ENCODE measurements at places on chromosomes 3 and 15.

GRCh38 chr3:1830851-1831250, 267.8 kb upstream of the CNTN4 start:
- no peak for DNase-seq

DNA sequence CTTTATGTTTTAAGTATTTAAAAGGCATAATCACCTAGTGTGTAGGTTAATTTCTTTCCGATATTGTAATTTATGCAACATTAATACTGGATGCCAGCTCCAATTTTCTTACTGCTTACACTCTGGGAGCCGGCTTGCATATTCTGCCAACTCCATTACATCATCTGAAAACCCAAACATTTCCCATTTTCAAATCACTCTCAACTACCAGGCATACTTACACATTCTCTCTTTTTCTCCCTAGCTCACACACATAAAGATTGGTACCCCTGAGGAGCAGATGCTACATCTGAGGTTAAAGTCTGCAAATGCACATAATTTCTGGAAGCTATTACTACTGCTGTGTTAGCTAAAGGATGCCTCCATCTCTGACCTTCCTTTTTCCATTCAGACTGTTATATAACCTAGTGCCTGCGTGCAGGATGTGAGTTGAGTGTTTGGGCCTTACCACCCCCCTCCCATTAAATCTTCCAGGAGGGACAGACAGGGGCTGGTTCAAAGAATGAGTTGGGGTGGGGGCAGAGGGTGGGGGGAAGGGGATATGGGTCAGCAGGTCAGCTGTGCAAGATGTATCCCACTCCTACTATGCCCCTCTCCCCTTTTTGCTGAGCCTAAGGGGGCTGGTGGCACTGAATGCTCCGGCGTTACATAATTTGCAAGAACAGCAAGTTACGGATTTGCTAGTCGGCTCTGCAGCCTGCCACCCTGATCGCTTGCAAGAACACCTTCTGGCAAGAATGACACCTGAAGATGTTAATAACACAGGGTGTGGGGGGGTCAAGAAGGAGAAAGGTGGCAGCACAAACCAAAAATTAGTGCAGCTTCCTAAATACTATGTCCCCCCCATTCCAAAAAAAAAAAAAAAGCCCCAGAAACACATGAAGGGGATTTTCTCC, 2.5 kb downstream of the RORA start:
- peak; percentile 19 for DNase-seq

DNA sequence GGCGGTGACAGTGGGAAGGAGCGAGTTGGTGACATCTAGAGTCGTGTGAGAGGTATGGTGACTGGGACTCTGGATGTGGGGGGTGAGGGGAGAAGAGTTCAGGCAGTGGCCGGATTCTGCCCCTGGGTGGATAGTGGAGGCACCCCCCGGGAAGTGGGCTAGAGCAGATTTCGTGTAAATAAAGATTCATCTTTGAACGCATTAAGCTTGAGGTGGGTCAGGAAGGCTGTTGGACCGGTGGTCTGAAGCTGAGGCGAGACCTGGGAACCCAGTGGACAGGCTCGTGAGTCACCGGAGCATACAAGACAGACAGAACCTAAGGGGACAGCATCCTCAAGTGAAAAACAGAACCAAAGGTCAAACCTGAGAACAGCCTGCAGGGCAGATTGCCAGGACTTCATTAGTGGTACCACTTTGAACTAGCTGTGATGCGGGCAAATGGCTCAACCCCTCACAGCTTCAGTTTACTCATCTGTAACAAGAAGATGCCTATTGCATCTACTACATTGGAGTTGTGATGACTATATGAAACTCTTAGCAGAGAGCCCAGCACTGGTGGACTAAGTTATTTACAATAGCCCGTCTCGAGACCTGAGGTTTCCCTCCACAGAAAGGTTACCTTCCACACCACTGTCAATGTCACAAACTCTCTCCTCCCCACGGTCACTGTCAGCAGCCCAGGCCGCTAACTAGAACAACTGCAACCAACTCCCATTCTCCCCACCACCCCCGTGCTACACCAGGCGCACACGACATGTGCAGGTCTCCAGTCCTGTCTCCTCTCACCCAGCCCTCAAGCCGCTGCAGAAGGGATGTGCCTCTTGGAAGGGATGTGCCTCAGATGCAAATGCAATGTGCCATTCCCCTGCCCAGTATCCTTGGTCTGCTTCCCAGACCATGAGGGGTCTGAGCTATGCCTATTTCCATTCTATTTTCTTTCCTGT, 901 bp upstream of the CLN6 start:
- no peak for DNase-seq

DNA sequence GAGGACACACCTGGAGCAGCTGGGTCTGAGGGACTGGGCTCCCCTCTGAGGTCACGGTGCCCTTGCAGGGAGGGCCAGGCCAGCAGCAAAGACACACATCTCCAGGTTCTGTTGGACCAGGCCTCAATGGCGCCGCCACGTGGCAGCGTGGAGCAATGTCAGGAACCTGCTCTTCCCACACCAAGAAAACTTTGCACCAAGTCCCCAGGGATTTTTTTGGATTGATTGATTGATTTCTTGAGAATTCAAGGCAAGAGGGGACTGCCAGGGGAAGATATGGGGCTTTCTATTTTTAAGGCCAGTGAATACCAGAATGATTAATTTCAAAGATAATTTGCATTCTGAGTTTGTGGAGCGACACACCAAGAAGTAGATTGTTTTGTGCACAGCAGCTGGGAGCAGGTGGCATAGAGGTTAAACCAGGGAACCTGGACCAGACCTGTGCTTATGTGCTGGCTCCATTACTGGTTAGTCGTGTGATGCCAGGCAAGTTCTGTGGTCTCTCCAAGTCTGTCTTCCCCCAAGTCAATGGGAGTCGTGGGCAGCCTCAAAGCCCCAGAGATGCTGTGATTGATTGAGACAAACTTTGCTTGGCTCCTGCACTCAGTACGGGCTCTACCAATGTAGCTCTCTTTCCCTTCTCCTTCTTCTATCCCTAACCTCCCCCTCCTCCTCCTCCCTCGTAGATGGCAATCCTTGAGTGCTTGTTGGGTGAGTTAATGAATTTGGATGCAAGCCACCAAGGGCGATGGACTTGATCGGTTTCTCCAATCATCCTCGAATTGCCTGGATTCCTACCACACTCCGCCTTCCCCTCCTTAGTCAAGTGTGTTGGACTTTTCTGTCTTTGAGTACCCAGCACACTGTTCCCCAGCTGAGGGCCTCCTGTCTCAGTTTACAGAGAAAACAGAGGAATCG, 96.2 kb upstream of the TRPM1 start:
- no peak for DNase-seq

- no peak for DNase-seq
Measured at GRCh38 chr3:72448375-72448823, 399.8 kb downstream of the SHQ1 start.

GRCh38 chr3:10956986-10957385, 35.6 kb upstream of the SLC6A1 start:
- no peak for DNase-seq

DNA sequence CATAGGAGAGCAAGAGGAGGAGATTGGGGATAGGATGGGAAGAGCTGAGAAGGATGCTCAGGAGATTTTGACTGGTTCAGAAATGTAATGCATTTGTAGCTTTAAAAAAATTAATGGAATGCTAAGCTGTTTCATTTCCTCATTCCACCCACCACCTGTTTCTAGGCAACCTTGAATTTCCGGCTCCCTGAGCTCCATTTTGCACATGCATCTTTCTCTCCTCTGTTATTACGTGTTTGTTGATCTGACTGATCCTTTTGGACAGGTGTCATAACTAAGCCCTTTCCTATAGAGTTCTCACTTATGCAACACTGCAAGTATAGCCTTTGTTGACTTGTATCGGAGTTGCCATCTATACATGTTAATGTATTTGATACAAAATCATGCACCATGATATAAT, 4.3 kb downstream of the TMPRSS7 start:
- DNase-seq: peak; percentile 7

- DNase-seq: no peak
Measured at GRCh38 chr15:96304839-96305238, 25.7 kb upstream of the NR2F2 start.

- DNase-seq: no peak
Measured at GRCh38 chr3:80618295-80619256, 850.8 kb upstream of the ROBO1 start.

- DNase-seq: no peak
Measured at GRCh38 chr3:180332608-180333007, 269.4 kb upstream of the TTC14 start.

DNA sequence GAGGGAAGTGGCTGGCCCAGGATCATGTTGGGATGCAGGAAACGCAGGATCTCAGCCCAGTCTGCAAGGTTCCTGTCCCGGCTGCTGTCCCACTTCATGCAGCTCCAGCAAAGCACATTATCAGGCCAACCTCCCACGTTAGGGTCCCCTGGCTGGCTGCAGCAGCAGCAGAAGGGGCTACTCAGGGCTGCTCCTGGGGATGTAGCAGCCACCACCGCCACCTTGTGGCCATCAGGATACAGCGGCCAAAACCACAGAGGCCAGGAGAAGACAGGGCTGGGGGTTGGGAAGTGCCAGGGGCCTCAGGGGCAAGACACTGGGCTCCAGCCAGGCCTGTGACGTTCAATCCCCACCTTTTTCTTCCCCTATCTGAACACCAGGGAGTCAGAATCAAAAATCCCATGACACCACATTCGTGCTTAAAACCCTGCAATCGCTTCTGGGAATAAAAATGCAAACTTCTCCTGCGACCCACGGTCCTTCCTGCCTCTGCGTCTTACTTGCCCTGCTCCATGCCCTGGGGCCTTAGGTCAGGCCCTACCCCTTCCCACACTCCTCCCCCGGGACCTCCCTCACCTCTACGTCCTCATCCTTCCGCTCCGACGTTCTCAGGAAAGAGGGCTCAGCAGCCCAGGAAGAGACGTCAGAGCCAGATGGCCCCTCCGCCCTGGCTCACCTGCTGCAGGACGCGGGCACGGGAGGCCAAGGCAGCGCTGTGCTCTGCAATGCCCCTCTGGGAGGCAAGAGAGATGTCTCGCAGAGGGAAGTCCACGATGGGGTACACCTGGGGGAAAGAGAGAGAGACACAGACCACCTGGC, 21.5 kb downstream of the SSUH2 start:
- peak; percentile 78 for DNase-seq

DNA sequence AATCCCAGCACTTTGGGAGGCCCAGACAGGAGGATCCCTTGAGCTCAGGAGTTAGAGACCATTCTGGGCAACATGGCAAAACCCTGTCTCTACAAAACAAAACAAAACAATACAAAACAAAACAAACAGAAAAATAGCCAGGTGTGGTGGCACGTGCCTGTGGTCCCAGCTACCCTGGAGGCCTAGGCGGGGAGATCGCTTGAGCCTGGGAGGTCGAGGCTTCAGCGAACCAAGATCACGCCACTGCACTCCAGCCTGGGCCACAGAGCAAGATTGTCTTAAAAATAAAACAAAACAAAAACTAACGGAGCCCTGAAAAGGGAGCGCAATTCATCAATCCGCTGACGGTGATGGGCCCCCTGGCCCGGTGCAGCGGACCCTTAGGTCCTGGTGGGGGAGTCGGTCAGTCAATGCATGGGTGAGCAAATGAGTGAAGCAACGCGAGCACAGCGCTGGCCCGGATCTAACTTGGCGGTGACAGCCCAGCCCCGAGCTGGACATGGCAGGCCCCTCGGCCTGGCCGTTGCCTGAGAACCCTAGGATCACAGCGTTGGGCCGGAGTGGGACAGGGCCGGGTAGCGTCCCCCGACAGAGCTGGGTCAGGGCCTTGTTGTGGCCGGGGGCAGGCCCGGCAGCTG, 52.4 kb upstream of the BLM start:
- DNase-seq: no peak

- peak; percentile 66 for DNase-seq
Measured at GRCh38 chr3:24318677-24319287, 175.9 kb downstream of the THRB start.

- DNase-seq: peak; percentile 55
Measured at GRCh38 chr3:194082743-194083636, 53.0 kb upstream of the HES1 start.

DNA sequence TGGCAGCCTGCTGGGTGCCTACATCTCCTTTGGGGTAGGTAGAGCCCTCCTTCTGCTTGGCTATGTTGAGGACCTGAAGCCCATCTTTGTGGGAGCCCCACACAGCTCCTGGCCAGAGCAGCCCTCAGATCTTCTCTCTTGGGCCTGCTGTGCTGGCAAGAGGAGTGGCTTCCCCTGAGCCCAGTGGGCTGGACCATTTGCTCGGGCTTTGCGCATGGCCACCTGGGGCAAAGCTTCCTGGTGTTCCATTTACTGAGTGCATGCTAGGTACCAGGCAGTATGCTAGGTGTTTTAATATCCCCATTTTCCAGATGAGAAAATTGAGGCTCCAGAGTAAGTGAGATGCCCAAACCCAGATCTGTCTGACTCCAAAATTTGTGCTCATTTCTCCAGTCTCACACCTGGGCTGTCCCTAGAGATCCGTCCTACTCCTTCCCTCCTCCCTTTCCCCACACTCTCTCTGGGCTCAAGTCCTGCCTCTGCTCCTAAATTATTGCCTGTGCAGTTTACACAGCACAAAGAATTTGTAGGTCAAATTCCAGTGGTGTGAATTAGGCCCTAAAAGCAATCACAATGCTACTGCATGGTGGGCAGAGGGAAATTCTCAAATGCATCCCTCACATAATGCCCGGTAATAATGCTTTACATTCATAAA, 39.7 kb downstream of the SLC28A1 start:
- DNase-seq: no peak
